ENCODE measurements at places on chromosomes 2 and 18. TPM values are rescaled to one million over a fixed set of nuclear protein-coding genes. Genes with fewer than 3 reads are reported as not detected.

The ASAP2 gene
- 0.74 TPM for total RNA-seq

The ATG4B gene
- total RNA-seq = 117 TPM

The RGPD3 gene
- 0.34 TPM for total RNA-seq

The FNDC4 gene
- 0.30 TPM for total RNA-seq

The C1QL2 gene
- total RNA-seq = not detected

The UNC80 gene
- total RNA-seq = not detected

The EEF1B2 gene
- total RNA-seq = 724 TPM

The LPIN2 gene
- 95.9 TPM for total RNA-seq

GRCh38 chr2:105261061-105261460 is 19.5 kb downstream of the GPR45 start:
- no peak overlapping the region for H3K27ac ChIP-seq
- no peak for DNase-seq
- peaks cover 10% of the 10 kb centered on the region for H3K36me3 ChIP-seq
- no peaks in the 10 kb centered on the region for H3K27me3 ChIP-seq

GRCh38 chr18:13003466-13003896 is 12.3 kb downstream of the CEP192 start:
- no peak overlapping the region for H3K4me3 ChIP-seq
- no peaks in the 10 kb centered on the region for H3K27me3 ChIP-seq
- peaks cover 30% of the 10 kb centered on the region for H3K4me1 ChIP-seq

GRCh38 chr2:182581196-182581935 is 134.7 kb upstream of the DNAJC10 start:
- no peak for DNase-seq
- H3K4me3 ChIP-seq = no peak overlapping the region
- H3K27ac ChIP-seq = no peak overlapping the region
- no peaks in the 10 kb centered on the region for H3K4me1 ChIP-seq
- H3K36me3 ChIP-seq = no peaks in the 10 kb centered on the region
- no peaks in the 10 kb centered on the region for H3K27me3 ChIP-seq

- no peak overlapping the region for H3K4me3 ChIP-seq
- H3K4me1 ChIP-seq = peaks cover 46% of the 10 kb centered on the region
- peaks cover 34% of the 10 kb centered on the region for H3K27me3 ChIP-seq
These were observed 384.0 kb downstream of the NBAS start for GRCh38 chr2:15177103-15177502.
